ENCODE measurements at places on chromosomes 12 and 14. TPM values are rescaled to one million over a fixed set of nuclear protein-coding genes. Genes with fewer than 3 reads are reported as not detected.

- peaks cover 19% of the 10 kb centered on the region for H3K27me3 ChIP-seq
- no peak overlapping the region for H3K4me3 ChIP-seq
- no peaks in the 10 kb centered on the region for H3K4me1 ChIP-seq
- no peak for DNase-seq
These were observed 174.8 kb downstream of the APAF1 start for GRCh38 chr12:98819821-98820404.

DNA sequence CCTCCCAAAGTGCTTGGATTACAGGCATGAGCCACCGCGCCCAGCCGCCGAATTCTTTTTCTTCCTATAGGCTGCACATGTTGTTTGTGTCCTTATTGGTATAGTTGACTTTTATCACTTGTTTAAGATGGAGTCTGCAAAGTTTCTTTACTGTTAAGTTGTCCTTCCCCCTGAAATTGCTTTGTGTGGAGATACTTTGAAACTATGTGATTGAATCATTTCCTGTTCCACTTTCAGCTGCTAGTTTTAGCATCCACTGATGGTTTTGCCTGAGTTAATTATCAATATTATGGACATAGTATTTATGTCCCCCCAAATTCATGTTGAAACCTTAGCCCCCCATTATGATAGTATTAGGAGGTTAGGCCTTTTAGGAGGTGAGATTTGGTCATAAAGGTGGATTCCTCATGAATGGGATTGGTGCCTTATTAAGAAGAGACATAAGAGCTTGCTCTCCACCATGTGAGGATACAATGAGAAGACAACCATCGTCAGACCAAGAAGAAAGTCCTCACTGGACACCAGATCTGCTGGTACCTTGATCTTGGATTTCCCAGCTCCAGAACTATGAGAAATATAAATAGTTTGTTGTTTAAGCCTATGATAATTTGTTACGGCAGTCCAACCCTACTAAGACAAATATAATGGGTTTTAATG lies 34.9 kb downstream of the PPHLN1 start:
- no peaks in the 10 kb centered on the region for H3K27me3 ChIP-seq
- peak overlapping the region; percentile 35 for H3K27ac ChIP-seq
- H3K36me3 ChIP-seq = peaks cover 33% of the 10 kb centered on the region
- H3K4me1 ChIP-seq = peaks cover 41% of the 10 kb centered on the region
- DNase-seq = peak; percentile 12

The ZNF385A gene
- 0.73 TPM for total RNA-seq

GRCh38 chr14:89418452-89418851 lies 1.4 kb upstream of the FOXN3 start:
- peak overlapping the region; percentile 83 for H3K4me3 ChIP-seq
- peak; percentile 48 for DNase-seq
- H3K27me3 ChIP-seq = no peaks in the 10 kb centered on the region
- H3K27ac ChIP-seq = peak overlapping the region; percentile 95

GRCh38 chr14:28776482-28777266 lies 10.1 kb downstream of the FOXG1 start:
- no peak for DNase-seq
- no peaks in the 10 kb centered on the region for H3K4me1 ChIP-seq
- H3K27ac ChIP-seq = no peak overlapping the region
- H3K27me3 ChIP-seq = peaks cover 69% of the 10 kb centered on the region

The DUSP16 gene
- 40.4 TPM for total RNA-seq

- DNase-seq = no peak
- H3K27ac ChIP-seq = no peak overlapping the region
- H3K36me3 ChIP-seq = no peaks in the 10 kb centered on the region
These were observed 8.3 kb downstream of the TSPAN11 start for GRCh38 chr12:30934811-30935210.

GRCh38 chr12:62001424-62001823 lies 258.8 kb upstream of the USP15 start:
- H3K27ac ChIP-seq = no peak overlapping the region
- H3K4me1 ChIP-seq = no peaks in the 10 kb centered on the region
- DNase-seq = no peak
- no peak overlapping the region for H3K4me3 ChIP-seq

DNA sequence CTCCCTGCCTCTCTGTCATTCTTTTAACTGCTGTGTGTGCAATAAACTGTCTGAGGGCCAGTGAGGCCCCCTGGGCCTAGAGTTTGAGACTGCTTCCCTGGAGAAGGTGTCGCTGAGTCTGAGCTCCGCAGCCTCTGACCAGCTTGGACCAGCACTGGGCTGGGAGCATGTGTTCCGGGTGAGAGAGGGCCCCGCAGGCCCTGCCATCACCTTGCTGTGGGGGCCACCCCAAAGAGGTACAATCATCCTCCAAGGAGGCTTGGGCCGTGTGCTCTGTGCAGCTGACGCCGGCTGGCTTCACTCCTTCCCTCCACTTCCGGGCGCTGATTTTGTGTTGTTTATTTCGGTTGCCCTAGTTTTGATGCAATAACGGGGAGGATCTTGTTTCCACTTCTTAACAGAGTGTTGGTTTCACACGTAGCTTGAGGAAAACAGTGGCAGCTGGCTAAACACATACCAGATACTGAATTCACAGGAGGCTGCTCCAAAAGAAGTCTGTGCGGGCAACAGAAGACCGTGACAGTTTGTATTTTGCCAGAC lies 121.6 kb downstream of the TMEM132C start:
- no peak for DNase-seq
- H3K4me3 ChIP-seq = no peak overlapping the region
- no peaks in the 10 kb centered on the region for H3K4me1 ChIP-seq
- H3K27me3 ChIP-seq = no peaks in the 10 kb centered on the region

The KLHL33 gene
- total RNA-seq = 0.09 TPM

DNA sequence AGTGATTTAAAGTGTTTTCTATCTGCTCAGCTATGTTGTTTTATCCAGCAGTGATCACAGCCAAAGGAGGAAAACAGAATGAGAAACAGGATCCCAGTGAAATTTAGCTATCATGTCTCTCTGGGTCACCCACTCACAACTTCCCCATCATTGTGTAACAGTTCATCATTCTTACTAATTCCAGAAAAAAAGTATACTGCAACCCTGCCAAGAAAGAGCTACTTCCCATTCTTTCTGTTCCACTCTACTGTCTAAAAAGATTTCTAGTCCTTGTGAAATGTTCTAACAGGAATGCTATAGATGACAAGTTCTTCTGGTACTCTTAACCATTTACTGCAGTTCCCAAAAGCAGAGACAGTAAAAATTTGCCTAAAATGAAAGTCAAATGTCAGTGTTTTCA lies 39.2 kb upstream of the CD163 start:
- no peak overlapping the region for H3K27ac ChIP-seq
- H3K36me3 ChIP-seq = no peaks in the 10 kb centered on the region
- H3K27me3 ChIP-seq = peaks cover 25% of the 10 kb centered on the region
- H3K4me3 ChIP-seq = no peak overlapping the region
- no peaks in the 10 kb centered on the region for H3K4me1 ChIP-seq

The PDZRN4 gene
- not detected for total RNA-seq

- peaks cover 28% of the 10 kb centered on the region for H3K36me3 ChIP-seq
- peaks cover 35% of the 10 kb centered on the region for H3K4me1 ChIP-seq
- H3K27ac ChIP-seq = no peak overlapping the region
- DNase-seq = no peak
These were observed 56.3 kb downstream of the SLC16A7 start for GRCh38 chr12:59652130-59652529.

DNA sequence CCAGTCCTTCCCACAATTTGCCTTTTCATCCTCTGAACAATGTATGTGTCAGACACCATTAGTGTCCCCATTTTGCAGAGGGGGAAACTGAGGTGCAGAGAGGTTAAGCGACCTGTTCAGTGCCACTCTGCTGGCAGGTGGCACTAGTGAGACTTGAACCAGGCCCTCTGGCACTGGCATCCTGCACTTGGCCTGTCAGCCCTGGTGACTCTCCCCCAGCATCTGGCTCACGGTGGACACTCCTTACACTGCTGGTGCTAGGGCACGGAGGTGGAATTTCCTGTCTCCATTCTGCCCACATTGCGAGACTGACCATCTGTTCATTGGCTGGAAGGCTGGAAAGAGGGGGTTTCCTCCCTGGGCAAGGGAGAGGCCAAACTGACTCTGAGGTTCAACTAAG lies 48.7 kb downstream of the CCNK start:
- H3K4me1 ChIP-seq = peaks cover 6% of the 10 kb centered on the region
- no peak for DNase-seq
- H3K27me3 ChIP-seq = no peaks in the 10 kb centered on the region
- no peak overlapping the region for H3K27ac ChIP-seq
- no peaks in the 10 kb centered on the region for H3K36me3 ChIP-seq
- no peak overlapping the region for H3K4me3 ChIP-seq

GRCh38 chr14:84108746-84109457 lies 1421.0 kb upstream of the FLRT2 start:
- H3K36me3 ChIP-seq = no peaks in the 10 kb centered on the region
- DNase-seq = no peak
- H3K4me3 ChIP-seq = no peak overlapping the region

- H3K36me3 ChIP-seq = peaks cover 12% of the 10 kb centered on the region
- H3K4me1 ChIP-seq = peaks cover 38% of the 10 kb centered on the region
- DNase-seq = peak; percentile 39
- no peak overlapping the region for H3K4me3 ChIP-seq
These were observed 18.3 kb upstream of the SLC38A2 start for GRCh38 chr12:46390881-46391280.

The APOF gene
- total RNA-seq = not detected

DNA sequence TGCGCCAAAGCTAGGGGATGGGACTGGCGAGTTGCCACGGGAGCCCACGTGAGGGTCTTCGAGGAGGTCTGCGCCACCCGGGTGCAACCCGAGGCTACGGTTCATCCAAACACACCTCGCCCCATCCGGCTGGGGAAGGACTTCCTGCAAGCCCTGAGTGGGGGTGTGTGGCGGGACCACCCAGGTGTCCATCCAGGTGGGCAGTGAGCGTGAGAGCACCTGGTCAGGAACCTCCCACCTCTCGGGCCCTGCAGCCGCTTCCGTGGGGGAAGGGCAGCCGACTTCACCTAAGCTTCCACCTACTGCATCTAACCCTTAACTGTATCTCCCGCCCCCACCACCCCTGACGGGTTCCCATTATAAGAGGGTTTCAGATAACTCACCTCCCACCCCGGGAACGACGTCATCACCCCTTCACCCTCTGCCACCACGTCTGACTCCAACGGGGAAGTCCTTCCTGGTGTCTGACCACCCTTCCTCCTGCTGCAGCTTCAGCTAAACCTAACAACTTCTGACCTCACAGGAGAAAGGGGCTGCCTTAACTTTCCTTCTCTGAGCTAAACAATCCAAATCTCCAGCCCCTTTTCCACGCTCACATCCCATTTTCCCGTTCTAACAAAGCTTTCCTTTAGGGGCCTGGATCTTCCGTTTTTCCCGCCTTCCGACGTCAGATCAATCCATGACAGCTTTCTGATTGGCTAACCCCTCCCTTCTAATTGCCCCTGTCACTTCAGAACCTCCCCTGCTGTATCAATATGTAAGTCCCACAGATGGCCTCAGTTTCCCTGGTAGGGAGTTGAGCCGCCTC lies 27.4 kb upstream of the SMUG1 start:
- peak; percentile 75 for DNase-seq
- H3K27ac ChIP-seq = peak overlapping the region; percentile 67
- H3K4me1 ChIP-seq = peaks cover 27% of the 10 kb centered on the region
- no peaks in the 10 kb centered on the region for H3K36me3 ChIP-seq

The KDM5A gene
- total RNA-seq = 40.3 TPM

- H3K27me3 ChIP-seq = no peaks in the 10 kb centered on the region
- DNase-seq = no peak
- H3K27ac ChIP-seq = no peak overlapping the region
- H3K4me3 ChIP-seq = no peak overlapping the region
- no peaks in the 10 kb centered on the region for H3K36me3 ChIP-seq
- H3K4me1 ChIP-seq = no peaks in the 10 kb centered on the region
These were observed 164.9 kb downstream of the NAV3 start for GRCh38 chr12:77995436-77996167.

The DGLUCY gene
- 46.3 TPM for total RNA-seq

DNA sequence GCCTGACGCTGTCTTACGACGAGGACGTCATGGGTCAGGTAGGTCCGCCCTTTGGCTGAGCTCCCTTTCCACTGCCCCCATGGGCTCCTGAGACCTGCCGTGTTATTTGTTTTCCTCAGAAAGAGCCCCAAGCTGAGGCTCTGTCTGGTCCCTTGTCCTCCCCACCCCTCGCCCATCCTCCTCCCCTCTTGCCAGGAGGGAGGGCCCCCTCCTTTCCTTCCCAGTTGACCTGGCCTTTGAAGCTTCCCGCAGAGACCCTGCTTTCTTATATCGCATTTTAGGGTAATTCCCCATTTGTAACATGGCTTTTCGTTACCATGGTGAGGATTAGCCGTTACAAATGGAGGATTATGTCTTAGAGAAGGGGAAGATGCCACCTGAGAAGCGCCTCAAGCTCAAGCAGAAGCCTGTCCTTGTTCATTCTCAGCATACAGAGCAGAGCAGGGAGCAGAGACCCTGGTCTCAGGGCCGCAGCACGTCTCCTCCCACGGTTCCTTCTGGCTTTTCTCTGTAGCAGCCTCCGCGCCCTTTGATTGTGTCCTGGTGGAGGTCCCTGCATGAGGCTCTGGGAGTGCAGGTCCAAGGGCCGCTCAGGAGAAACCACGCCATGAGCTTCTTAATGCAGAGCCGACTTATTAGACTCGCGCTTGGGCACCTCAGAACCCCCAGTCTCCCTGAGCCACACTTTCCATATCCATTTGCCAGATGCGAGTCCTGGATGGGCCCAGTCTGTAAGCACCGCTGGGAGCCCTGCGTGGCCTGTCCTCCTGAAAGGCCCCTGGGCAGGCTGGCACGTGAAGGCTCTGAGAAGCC lies 47.2 kb downstream of the UBE3B start:
- peaks cover 23% of the 10 kb centered on the region for H3K36me3 ChIP-seq
- H3K4me3 ChIP-seq = no peak overlapping the region
- H3K27me3 ChIP-seq = no peaks in the 10 kb centered on the region
- no peaks in the 10 kb centered on the region for H3K4me1 ChIP-seq

DNA sequence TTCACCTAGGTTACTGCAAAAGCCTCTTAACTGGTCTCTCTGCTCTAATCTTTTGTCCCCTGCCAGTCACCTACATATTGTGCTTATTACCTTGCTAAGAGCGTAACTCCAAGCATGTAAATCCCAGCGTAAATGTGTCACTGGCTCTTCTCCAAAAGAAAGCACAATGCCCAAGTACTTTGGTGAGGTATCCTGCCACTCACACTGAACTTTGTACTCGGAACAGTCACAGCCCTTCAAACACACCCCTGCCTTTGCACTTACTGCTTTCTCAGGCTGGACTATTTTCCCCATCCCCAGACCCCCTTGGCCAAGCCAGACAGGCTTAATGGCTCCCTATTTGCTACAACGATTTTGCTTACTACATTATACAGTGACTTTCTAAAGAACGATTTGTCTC lies 31.7 kb downstream of the GALNT4 start:
- H3K4me3 ChIP-seq = no peak overlapping the region
- H3K27ac ChIP-seq = no peak overlapping the region
- H3K36me3 ChIP-seq = peaks cover 23% of the 10 kb centered on the region
- H3K4me1 ChIP-seq = peaks cover 27% of the 10 kb centered on the region
- no peaks in the 10 kb centered on the region for H3K27me3 ChIP-seq

GRCh38 chr14:35351897-35352273 lies 52.7 kb downstream of the NFKBIA start:
- peaks cover 30% of the 10 kb centered on the region for H3K4me1 ChIP-seq
- H3K27me3 ChIP-seq = no peaks in the 10 kb centered on the region
- peak overlapping the region; percentile 15 for H3K27ac ChIP-seq
- no peak overlapping the region for H3K4me3 ChIP-seq
- DNase-seq = no peak

GRCh38 chr12:123061441-123062205 lies 81.1 kb downstream of the ARL6IP4 start:
- no peak for DNase-seq
- peak overlapping the region; percentile 35 for H3K27ac ChIP-seq
- no peaks in the 10 kb centered on the region for H3K36me3 ChIP-seq
- no peaks in the 10 kb centered on the region for H3K27me3 ChIP-seq
- no peak overlapping the region for H3K4me3 ChIP-seq

- H3K4me1 ChIP-seq = peaks cover 21% of the 10 kb centered on the region
- peaks cover 30% of the 10 kb centered on the region for H3K27me3 ChIP-seq
- DNase-seq = peak; percentile 70
These were observed 139.7 kb downstream of the PRIMA1 start for GRCh38 chr14:93648440-93649168.

The TROAP gene
- 64.5 TPM for total RNA-seq
